Heart left ventricle (tissue), 16 donors: ENCODE measurements at places on chromosomes 6 and 20. TPM values are rescaled to one million over a fixed set of nuclear protein-coding genes. Genes with fewer than 3 reads are reported as not detected.

The BNIP5 gene
- not detected for total RNA-seq

The PCK1 gene
- not detected for total RNA-seq

The PPIL6 gene
- total RNA-seq = 1.7 TPM

DNA sequence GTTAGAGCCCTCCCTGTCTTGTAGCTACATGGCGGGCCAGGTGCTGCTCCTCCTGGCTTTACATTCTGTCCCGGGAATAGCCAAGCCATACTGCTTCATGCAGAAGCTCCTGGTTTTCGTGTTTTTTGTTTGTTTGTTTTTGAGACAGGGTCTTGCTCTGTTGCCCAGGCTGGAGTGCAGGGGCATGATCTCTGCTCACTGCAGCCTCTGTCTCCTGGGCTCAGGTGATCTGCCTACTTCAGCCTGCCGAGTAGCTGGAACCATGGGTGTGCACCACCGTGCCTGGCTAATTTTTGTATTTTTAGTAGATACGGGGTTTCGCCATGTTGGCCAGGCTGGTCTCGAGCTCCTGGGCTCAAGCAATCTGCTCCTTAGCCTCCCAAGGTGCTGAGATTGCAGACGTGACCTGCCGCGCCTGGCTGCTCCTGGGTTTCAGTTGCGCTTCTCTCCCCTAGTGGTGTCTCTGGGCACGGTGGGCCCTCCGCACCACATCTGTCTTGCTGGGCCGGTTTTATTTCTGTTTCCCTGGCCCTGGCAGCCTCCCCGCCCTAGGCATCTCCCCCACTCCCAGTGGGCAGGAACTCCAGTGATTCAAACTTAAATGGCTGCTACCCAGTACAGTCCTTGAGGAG, 12.9 kb downstream of the CDYL start:
- DNase-seq = no peak

- no peak for DNase-seq
These were observed 3.4 kb upstream of the GATA5 start for GRCh38 chr20:62479156-62479555.

DNA sequence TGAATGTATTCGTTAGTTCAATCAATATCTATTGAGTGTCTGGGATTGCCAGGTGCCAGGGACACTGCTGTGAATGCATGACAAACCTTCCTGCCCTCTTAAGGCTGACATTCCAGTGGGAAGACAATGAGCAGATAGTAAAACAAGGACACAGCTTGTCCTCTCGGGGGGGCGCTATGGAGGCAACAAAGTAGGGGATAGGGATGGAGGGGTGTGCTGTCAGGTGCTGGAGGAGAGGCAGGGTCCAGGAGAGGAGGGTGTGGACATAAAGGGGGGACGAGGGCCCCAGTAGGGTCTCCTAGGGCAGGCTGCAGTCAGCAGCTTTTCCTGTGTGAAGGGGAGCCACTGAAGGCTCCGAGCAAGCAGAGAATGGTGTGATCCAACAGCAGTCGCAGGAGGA, 198.2 kb upstream of the PDE10A start:
- no peak for DNase-seq

- no peak for DNase-seq
These were observed 12.4 kb downstream of the SLC22A23 start for GRCh38 chr6:3444276-3445088.

GRCh38 chr20:42097741-42098140, 479.6 kb upstream of the CHD6 start:
- DNase-seq = no peak

DNA sequence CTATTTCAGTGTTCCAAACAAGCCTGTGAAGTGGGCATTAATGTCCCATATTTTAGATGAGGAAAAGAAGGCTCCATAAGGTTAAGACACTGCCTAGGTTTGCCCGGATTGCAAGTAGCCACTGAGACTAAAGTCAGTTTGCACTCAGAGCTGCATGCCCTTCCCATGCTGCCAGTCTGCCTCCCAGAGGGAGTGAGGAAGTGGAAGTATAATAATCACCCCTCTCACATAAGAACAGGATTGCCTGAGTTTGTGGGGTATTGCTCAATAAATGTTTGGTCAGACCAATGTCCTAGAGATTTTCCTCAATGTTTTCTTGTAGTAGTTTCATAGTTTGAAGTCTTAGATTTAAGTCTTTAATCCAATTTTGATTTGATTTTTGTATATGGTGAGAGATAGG, 43.9 kb upstream of the CLIC5 start:
- DNase-seq = no peak

GRCh38 chr6:104788400-104788799, 71.3 kb downstream of the HACE1 start:
- DNase-seq = no peak

GRCh38 chr6:76644231-76644630, 571.8 kb upstream of the IMPG1 start:
- DNase-seq = no peak

GRCh38 chr20:17538517-17539170, 7.5 kb upstream of the BFSP1 start:
- DNase-seq = no peak

- DNase-seq = no peak
These were observed 2.6 kb downstream of the CD164 start for GRCh38 chr6:109379711-109380110.

GRCh38 chr6:105015482-105015881, 58.6 kb downstream of the LIN28B start:
- no peak for DNase-seq

DNA sequence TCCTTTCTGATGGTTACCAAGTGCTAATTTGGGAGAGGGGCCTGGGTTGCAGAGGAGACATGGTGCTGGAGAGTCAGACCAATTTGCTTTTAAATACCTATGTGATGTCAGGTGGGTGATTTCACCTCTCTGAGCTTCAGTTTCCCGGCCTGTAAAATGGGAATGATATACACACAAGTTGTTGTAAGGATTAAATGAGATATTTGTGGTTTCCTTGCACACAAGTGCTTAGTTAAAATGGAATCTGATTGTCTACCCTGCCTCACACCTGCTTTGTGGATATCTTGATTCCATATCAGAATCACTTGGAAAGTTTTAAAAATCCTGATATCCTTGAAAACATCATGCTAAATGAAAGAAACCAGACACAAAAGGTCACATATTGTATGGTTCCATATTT, 44.5 kb downstream of the SCAND1 start:
- DNase-seq = no peak

DNA sequence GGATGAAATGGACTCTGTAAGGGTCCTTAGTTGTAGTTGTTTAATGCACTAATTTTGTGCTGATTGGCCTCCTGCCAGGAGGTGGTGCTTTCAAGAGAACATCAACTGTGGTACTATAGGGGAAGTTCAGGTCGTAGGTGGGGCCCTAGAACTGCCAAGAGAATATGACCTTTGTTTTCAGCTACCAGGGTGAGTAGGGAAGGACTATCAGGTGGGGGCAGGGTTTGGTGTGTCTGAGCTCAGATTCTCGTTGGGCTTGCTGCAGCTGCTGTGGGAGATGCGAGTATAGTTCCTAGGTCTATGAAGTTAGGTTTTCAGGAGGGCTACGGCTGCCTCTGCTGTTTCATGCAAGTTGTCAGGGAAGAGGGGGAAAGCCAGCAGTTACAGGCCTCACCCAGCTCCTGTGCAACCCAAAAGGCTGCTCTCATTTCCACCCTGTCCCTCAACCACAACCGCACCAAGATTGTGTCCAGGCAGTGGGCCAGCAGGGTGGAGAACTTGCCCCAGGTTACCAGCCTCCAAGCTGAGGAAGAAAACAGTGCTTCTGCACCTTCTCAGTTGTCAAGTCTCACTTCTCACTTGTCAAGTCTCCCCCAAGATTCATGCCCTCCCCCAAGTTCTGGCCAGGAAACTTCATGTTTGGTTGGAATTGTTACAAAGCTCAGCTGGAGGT, 626.5 kb upstream of the MAP3K7 start:
- DNase-seq = no peak

GRCh38 chr6:40477246-40478126, 109.7 kb downstream of the LRFN2 start:
- no peak for DNase-seq

GRCh38 chr6:131688286-131688685, 12.9 kb downstream of the OR2A4 start:
- DNase-seq = no peak

DNA sequence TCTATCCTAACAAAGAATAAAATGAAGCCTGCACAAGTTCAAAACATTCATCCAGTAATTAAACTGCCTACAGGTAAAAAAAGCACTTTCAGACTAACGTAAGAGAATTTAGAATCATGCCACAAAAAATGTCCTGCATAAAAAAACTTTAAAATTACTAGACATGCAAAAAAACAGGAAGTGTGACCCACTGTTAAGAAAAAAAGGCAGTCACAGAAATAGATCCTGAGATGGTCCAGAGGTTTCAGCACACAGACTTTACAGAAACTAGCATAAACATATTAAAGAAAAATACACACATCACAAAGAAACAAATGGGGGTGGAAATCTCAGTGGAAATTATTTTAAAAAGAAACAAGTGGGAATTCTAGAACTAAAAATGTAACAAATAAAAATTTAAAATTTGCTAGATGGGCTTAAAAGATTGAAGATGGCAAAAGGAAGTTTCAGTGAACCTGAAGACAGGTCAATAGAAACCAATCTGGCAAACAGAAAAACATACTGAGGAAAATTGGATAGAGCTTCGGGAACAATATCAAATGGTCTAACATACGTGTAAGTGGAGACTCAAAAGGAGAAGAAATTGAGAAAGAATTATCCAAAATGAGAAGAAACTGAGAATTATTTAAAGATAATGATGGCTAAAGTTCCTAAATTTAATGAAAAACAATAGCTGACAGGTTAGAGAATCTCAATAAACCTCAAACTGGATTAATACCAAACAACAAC, 3.4 kb upstream of the ZNF133 start:
- DNase-seq = no peak
